ENCODE measurements at places on chromosomes 12 and 14. TPM values are rescaled to one million over a fixed set of nuclear protein-coding genes. Genes with fewer than 3 reads are reported as not detected.
A peak's percentile ranks its signal among the peaks of the same experiment; 100 is the strongest.

Gene CLEC1B
- total RNA-seq, result not detected

Gene MYH6
- 0.03 TPM for total RNA-seq

Gene PTPN6
- total RNA-seq, result 70.8 TPM

Gene CDH24
- 5.1 TPM for total RNA-seq

Gene TMEM229B
- total RNA-seq, result 7.8 TPM

Gene SDS
- total RNA-seq, result 1.0 TPM

Gene TC2N
- 39.7 TPM for total RNA-seq

Gene PLEKHH1
- total RNA-seq, result 26.2 TPM

Gene MIP
- not detected for total RNA-seq

Gene NANOG
- 0.16 TPM for total RNA-seq

Gene ZFHX2
- 4.9 TPM for total RNA-seq

Gene PLA2G1B
- not detected for total RNA-seq

Gene PTPRR
- total RNA-seq, result 0.50 TPM

Gene POTEM
- not detected for total RNA-seq

Gene PZP
- total RNA-seq, result 0.31 TPM

Gene BIN2
- 15.6 TPM for total RNA-seq

GRCh38 chr14:103561381-103562178 lies 877 bp downstream of the BAG5 start:
- H3K4me1 ChIP-seq, result peaks cover 28% of the 10 kb centered on the region
- peak; percentile 69 for DNase-seq
- peak overlapping the region; percentile 93 for H3K27ac ChIP-seq
- H3K4me3 ChIP-seq, result peak overlapping the region; percentile 86
- peaks cover 7% of the 10 kb centered on the region for H3K36me3 ChIP-seq
- H3K27me3 ChIP-seq, result no peaks in the 10 kb centered on the region

DNA sequence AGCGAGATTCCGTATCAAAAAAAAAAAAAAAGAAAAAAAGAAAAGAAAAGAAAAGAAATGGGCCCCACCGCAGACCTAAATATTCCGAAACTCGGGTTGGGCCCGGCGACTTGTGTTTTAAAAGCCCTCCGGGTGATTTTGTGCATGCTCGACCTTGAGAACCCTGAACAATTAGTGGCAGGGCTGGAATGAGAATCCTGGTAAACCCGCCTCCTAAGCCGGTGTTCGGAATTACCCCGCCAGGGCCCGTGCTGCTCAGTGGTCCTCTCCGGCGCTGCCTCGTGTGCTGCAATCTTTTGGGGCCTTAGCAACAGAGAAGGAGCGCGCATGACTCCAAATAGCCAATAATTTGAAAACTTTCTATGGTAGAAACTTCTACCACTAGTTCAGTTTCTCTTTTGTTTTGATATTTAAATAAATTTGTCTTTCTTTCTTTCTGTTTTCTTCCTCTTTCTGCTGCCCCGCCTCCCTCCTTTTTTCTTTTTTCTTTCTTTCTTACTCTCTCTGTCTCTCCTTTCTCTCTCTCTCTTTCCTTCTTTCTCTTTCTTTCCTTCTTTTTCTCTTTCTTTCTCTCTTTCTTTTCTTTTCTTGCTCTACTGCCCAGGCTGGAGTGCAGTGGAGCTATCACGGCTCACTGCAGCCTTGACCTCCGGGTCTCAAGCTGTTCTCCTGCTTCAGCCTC lies 1.5 kb upstream of the GALNT6 start:
- H3K27me3 ChIP-seq, result no peaks in the 10 kb centered on the region
- peaks cover 3% of the 10 kb centered on the region for H3K4me1 ChIP-seq
- H3K27ac ChIP-seq, result no peak overlapping the region
- no peak overlapping the region for H3K4me3 ChIP-seq
- H3K36me3 ChIP-seq, result no peaks in the 10 kb centered on the region

- no peak overlapping the region for H3K27ac ChIP-seq
- no peaks in the 10 kb centered on the region for H3K27me3 ChIP-seq
- H3K4me1 ChIP-seq, result peaks cover 5% of the 10 kb centered on the region
- DNase-seq, result no peak
Observed at GRCh38 chr14:90393966-90394365, 2.9 kb upstream of the CALM1 start.

- no peaks in the 10 kb centered on the region for H3K36me3 ChIP-seq
- no peaks in the 10 kb centered on the region for H3K4me1 ChIP-seq
- H3K27me3 ChIP-seq, result no peaks in the 10 kb centered on the region
Observed at GRCh38 chr12:52434760-52435530, 774 bp upstream of the KRT75 start.

- no peak for DNase-seq
- H3K4me3 ChIP-seq, result no peak overlapping the region
- H3K27ac ChIP-seq, result no peak overlapping the region
- no peaks in the 10 kb centered on the region for H3K27me3 ChIP-seq
- H3K4me1 ChIP-seq, result no peaks in the 10 kb centered on the region
- H3K36me3 ChIP-seq, result no peaks in the 10 kb centered on the region
Observed at GRCh38 chr14:33833706-33834465, 117.0 kb downstream of the EGLN3 start.

DNA sequence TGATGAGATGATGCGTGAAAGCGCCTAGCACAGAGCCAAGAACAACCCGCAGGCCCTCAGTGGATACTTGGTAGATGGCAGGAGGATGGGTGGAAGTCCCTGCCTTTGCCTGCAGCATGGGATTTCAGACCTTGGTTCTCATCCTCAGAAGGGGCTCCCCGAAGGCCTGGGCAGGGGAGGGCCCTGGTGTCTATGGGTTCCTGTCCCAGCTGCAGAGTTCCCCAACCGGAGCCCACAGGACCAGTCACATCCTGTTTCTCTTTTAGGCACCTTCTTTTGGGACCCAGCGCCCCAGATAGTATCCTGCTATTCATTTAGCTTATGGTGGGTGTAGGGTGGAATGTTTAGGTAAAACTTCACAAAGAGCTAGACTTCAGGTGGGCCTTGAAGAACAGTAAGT lies 55.5 kb downstream of the CALM1 start:
- no peaks in the 10 kb centered on the region for H3K36me3 ChIP-seq
- no peaks in the 10 kb centered on the region for H3K4me1 ChIP-seq
- DNase-seq, result no peak
- H3K27me3 ChIP-seq, result no peaks in the 10 kb centered on the region
- no peak overlapping the region for H3K27ac ChIP-seq

DNA sequence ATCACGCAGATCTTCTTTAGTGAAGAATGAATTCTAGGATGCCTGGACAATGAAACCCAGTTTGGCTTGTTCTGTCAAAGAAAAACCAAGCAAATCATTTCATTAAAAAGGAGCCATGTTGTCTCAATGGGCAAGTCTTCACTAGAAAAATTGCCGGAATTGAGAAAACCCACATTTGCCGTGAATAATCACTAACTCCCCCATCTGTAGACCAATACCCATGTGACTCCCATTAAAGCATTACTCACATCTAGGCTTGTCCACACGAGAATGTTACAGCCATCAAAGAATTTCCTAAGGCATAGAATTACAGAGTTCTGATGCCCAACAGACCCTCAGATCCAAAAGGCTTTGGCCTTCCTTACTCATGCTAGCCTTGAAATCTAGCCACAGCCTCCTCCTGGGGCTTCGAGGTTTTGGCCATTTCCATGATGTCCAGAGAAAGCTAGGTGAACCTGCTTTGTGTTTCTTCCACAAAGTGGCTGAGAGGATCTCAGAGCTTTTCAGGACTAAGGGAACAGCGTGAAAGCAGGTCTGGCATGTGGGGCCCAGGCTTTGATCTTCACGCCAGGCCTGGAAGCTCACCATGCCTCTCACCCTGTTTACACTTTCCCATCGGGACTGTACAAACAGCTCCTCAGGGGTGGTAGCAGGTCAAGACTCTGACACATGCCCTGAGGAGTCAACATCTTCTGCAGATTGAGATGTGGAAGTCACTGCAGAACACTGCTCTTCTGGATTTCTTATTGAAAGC lies 12.1 kb downstream of the SLC7A8 start:
- H3K36me3 ChIP-seq, result peaks cover 5% of the 10 kb centered on the region
- no peaks in the 10 kb centered on the region for H3K27me3 ChIP-seq
- H3K4me3 ChIP-seq, result no peak overlapping the region
- no peak for DNase-seq
- no peak overlapping the region for H3K27ac ChIP-seq
- peaks cover 8% of the 10 kb centered on the region for H3K4me1 ChIP-seq

DNA sequence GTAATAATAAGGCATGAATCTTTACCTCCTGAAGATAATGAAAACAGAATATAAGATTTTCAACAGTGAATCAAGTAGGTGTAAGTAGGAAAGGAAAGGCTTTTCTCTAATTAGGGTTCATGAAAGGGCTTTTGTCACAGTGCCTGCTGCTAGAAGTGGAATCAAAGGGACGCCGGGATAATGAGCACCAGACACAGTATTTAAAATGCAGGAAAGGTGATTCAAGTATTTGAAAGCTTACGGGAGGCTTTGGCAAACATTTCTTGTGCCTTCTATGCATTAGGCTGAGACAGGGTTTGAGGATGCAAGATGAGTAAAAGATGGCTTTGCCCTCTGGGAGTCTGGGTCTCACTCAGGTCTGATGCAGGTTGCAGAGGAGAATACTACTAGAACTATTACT lies 70.5 kb upstream of the ANO4 start:
- no peak overlapping the region for H3K27ac ChIP-seq
- peaks cover 6% of the 10 kb centered on the region for H3K27me3 ChIP-seq
- DNase-seq, result no peak
- no peaks in the 10 kb centered on the region for H3K4me1 ChIP-seq

GRCh38 chr12:126747530-126748149 lies 1519.3 kb upstream of the TMEM132C start:
- no peaks in the 10 kb centered on the region for H3K4me1 ChIP-seq
- DNase-seq, result peak; percentile 38
- H3K27me3 ChIP-seq, result no peaks in the 10 kb centered on the region
- H3K4me3 ChIP-seq, result no peak overlapping the region
- no peak overlapping the region for H3K27ac ChIP-seq

- no peaks in the 10 kb centered on the region for H3K4me1 ChIP-seq
- H3K27me3 ChIP-seq, result no peaks in the 10 kb centered on the region
- no peak for DNase-seq
- no peak overlapping the region for H3K27ac ChIP-seq
Observed at GRCh38 chr14:71049435-71050133, 142.3 kb downstream of the PCNX1 start.

GRCh38 chr14:73241481-73242165 lies 4.3 kb downstream of the PAPLN start:
- H3K27me3 ChIP-seq, result peaks cover 6% of the 10 kb centered on the region
- H3K4me1 ChIP-seq, result no peaks in the 10 kb centered on the region
- DNase-seq, result peak; percentile 85
- no peaks in the 10 kb centered on the region for H3K36me3 ChIP-seq

- peaks cover 2% of the 10 kb centered on the region for H3K36me3 ChIP-seq
- no peak overlapping the region for H3K4me3 ChIP-seq
- H3K27ac ChIP-seq, result no peak overlapping the region
- no peak for DNase-seq
- no peaks in the 10 kb centered on the region for H3K27me3 ChIP-seq
Observed at GRCh38 chr12:10861366-10861765, 12.1 kb upstream of the PRR4 start.

DNA sequence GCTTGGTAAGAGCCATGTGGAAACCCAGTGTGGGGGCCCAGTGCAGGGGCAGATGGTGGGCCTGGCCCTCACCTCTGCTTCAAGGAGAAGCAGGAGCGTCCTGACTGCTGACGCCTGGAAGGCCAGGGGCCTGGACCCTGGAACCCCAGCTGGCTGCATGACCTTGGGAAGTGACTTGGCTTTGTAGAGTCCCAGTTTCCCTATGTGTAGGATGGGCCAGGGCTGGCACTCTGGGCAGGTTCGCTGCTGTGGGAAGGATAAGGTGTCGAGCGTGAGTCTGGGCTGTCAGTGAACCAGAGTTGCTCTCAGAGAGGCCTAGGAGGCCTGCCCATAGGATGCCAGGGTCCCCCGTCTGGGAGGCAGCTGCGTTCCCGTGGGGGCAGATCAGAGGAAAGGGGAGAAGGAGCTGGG lies 43.2 kb downstream of the TRAFD1 start:
- no peak overlapping the region for H3K27ac ChIP-seq
- no peak overlapping the region for H3K4me3 ChIP-seq
- no peaks in the 10 kb centered on the region for H3K36me3 ChIP-seq
- no peaks in the 10 kb centered on the region for H3K4me1 ChIP-seq
- H3K27me3 ChIP-seq, result no peaks in the 10 kb centered on the region

GRCh38 chr12:131505561-131505960 lies 205.3 kb upstream of the SFSWAP start:
- no peak overlapping the region for H3K4me3 ChIP-seq
- no peaks in the 10 kb centered on the region for H3K4me1 ChIP-seq
- H3K27me3 ChIP-seq, result no peaks in the 10 kb centered on the region
- H3K36me3 ChIP-seq, result no peaks in the 10 kb centered on the region
- H3K27ac ChIP-seq, result no peak overlapping the region

GRCh38 chr14:61290701-61291100 lies 9.6 kb upstream of the TMEM30B start:
- no peaks in the 10 kb centered on the region for H3K36me3 ChIP-seq
- DNase-seq, result no peak
- H3K27me3 ChIP-seq, result no peaks in the 10 kb centered on the region
- no peaks in the 10 kb centered on the region for H3K4me1 ChIP-seq
- H3K27ac ChIP-seq, result no peak overlapping the region

GRCh38 chr12:1808036-1808797 lies 12.1 kb upstream of the LRTM2 start:
- H3K27ac ChIP-seq, result no peak overlapping the region
- no peak for DNase-seq
- no peak overlapping the region for H3K4me3 ChIP-seq
- no peaks in the 10 kb centered on the region for H3K36me3 ChIP-seq

- H3K27ac ChIP-seq, result no peak overlapping the region
- DNase-seq, result no peak
- no peaks in the 10 kb centered on the region for H3K36me3 ChIP-seq
- no peaks in the 10 kb centered on the region for H3K4me1 ChIP-seq
Observed at GRCh38 chr12:63206494-63206893, 55.5 kb upstream of the AVPR1A start.

DNA sequence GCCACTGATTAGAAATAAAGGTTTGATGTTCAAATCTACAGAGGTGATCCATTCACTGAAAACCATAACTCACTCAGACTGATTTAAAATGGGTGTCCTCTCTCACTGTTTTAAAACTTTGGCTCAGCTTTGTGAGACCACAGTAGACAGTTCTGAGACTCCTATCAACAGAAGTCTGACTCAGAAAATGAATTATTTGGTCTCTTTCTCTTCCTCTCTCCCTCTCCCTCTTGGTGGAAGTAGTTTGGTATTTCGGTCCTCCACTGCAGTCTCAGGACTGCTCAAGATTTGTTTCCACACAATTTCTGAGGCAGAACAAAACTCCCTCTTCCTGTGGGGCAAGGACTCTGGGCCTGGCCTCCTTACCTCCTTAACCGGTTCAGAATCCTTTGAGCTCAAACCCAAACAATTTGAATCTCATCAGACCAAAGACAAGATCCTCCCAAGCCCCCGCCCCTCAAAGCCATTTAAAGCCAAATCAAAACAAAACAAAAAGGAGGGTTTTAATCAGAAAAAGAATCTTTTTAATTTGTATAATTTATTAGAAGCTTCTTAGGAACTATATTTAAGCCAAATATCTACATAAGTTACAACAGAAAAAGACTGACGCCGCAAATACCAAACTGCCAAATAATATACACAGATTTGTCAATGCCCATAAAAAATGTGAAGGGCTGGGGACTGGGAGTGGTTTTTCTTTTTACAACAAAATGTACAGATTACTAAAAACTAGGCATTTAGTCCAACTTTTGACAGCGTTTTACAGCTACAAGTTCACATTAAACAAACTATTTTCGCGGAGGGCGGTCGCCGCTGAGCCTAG lies 3.9 kb downstream of the NKX2-1 start:
- H3K4me1 ChIP-seq, result no peaks in the 10 kb centered on the region
- DNase-seq, result no peak
- peaks cover 60% of the 10 kb centered on the region for H3K27me3 ChIP-seq
- no peak overlapping the region for H3K4me3 ChIP-seq

GRCh38 chr12:96456265-96456974 lies 33.0 kb upstream of the CFAP54 start:
- H3K4me3 ChIP-seq, result no peak overlapping the region
- H3K36me3 ChIP-seq, result no peaks in the 10 kb centered on the region
- H3K4me1 ChIP-seq, result no peaks in the 10 kb centered on the region
- no peak for DNase-seq
- H3K27me3 ChIP-seq, result no peaks in the 10 kb centered on the region
- H3K27ac ChIP-seq, result no peak overlapping the region
